ENCODE measurements at places on chromosomes 16 and 17.

DNA sequence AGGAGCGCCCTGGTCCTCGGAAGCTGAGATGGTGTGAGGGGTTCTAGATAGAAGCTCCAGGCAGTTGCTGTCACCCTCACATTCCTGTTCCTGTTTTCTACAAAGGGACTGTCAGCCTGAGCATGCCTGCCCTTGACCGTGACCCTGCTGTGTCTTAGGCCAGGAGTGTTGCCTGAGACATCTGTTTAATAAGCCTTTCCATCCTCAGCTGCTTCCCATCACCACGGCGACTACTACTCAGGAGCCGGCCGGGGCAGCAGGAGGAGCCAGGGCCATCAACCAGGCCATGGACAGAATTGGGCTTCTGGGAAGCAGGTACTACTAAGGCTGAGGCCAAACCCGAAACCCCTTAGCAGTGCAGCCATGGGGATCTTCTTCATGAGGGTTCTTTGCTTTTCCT, 151.4 kb downstream of the KATNIP start:
- DNase-seq = no peak

DNA sequence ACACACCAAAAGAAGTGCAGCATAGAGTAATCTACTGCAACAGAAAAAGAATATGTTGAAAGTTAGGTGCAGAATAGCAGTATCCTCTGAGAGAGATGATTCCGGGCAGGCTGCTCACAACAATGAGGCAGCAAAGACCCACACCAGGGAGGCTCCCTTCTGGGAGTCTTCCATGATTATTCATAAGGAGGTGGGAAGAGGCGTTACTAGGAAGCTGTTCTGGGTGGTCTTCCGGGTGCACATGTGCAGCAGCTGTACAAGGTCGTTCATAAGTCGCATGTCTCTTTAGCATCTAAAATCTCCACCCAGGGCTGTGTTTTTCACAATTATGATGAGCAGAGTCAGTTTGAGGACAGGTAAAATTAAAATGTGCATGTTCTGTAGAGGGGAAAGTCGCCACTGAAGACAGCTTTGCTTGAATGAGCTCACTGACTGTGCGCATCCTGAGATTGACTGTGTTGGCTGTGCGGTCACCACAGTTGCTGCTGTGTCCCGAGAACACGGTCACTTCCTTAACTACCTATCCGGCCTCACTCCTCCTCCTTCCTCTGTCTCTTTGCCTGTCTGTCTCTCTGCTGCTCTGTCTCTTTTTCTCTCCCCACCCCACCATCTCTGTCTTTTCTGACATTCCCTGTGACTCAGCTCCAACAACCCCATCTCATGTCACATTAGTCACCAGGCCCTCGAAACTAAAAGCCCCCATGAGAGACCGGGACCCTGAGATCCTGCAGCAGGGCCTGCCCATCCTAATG, 125.5 kb upstream of the HSBP1 start:
- DNase-seq = no peak

DNA sequence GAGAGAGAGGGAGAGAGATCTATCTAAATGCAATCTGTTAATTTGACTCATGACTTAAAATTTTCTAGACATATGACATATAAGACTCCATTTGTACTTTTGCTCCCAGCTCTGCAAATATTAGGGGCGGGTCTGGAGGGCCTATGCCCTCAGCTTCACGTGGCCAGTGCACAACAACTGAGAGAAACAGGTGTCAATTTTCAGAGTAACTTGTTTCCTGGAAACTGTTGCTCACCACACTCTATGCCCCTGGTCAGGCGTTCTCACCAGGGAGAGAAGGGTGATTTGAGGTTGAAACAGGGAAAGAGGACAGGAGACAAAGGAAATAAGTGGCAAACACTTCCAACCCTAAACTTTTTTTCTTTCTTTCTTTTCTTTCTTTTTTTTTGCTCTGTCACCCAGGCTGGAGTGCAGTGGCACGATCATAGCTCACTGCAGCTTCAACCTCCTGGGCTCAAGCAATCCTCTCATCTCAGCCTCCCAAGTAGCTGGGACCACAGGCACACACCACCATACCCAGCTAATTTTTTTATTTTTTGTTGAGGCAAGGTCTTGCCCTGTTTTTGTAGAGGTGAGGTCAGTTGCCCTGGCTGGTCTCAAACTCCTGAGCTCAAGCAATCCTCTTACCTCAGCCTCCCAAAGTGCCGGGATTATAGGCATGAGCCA, 270.0 kb downstream of the SLC39A11 start:
- no peak for DNase-seq

GRCh38 chr16:84526794-84527531, 22.5 kb upstream of the MEAK7 start:
- DNase-seq = no peak

Measured in epithelial cell of prostate (primary cell).